Stimulated activated CD4-positive, alpha-beta T cell treated with anti-CD3 and anti-CD28 coated beads, Interleukin-1b, Interleukin-23, amount 100 ng/mL, for 48 hours (primary cell): ENCODE measurements at places on chromosomes 11 and 22.

DNA sequence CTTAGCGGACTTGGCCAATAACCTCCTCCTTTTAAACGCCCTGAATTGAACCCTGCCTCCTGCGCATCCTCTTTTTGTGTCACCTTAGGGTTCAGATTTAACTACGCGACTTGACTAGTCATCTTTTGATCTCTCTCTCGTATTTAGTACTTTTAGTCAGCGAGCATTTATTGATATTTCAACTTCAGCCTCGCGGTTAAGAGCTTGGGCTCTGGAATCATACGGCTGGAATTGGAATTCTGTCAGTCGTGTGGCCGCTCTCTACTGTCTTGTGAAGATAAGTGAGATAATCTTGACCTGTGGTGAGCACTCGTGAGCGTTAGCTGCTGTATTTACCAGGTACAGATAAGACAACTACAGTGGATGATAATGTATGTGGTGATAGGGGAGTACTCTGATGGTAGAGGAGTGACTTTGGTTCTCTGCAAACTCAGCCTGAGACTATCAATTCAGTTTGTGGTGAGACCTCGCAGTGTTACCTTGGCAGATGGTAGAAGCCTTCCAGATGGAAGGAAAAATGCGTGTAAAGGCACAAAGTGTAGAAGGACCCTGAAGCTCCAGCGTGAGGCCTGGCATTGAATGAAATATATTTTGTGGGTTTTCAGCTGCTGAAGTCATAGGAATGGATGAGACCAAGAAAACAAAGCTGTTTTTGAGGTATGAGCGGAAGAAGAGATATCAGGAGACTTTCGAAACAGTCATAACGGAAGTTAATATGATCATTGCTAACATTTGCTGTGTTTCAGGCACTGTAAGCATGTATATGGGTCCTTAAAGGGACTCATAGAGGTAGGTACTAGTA is 682 bp downstream of the ATM start:
- peak; percentile 77 for DNase-seq

- no peak for DNase-seq
These were observed 192.8 kb downstream of the GRIK4 start for GRCh38 chr11:120704256-120704750.

- DNase-seq = no peak
These were observed 17.4 kb upstream of the ARHGAP8 start for GRCh38 chr22:44734801-44735517.

DNA sequence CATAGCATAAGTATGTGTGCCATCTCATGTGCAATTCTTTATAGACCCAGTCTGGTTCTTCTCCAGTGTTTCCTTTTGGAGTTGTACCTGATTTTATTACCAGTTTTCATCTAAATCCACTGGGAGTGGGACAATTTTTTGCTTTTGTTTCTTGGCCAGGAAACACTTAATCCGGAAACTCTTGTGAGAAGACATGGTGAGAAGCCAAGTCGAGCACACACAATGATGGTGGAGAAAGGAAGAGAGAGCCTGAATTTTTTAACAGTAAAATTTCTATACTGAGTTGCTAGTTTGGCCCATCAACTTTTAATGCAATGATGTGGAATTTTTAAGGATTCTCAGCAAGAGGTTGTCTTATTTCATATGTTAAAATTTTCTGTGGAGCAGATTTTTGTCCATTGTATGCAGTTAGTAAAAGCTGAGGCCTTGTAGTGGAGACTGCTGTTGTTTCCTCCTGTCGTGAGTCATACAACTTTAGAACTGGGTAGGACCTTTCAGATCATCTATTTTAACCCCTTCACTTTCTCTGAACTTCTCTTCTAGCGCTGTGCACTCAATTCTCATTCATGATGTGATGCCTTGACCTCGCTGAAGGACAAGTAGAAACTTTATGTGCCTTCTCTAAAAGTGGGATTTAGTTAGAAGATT is 17.1 kb downstream of the FAR1 start:
- no peak for DNase-seq

DNA sequence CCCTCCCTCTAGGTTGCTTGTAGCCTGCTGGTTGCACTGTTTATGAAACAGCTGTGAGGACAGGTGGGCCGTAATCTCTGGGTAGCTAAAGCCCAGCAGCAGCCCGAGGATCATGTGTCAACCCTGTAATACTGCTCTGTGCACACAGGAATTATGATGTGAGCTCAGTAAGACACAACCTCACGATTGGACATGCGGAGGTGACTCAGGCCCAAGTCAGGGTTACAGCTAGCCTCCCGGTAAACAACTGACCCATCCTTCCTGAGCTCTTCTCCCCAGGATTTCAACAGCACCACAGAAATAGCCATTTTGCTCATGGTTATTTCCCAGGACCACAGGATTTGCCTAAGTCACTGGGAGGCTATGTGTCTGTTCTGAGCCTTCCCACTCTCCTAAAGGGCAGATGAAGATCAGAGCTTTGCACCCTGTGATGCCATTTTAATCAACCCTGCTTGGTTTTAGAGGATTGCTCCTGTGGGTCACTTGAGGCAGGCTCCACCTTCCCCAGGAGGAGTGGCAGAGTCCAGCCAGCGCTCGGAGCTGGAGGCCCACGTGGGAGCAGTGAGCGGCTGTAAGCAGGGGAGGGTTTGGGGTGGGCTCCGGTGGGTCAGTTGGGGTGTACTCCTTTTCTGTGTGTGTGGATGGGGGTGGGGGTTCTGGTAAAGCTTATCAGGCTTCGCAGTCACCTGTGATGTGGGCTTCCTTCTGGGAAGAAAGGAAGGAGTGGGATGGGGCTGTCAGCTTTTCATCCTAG is at the start of gene AMPD3:
Gene AMPD3 (plus strand): TSS at position 387 of the 754 bp plus-strand sequence. CDS start 6,256 bp downstream, outside the sequence.
- DNase-seq = peak; percentile 60

DNA sequence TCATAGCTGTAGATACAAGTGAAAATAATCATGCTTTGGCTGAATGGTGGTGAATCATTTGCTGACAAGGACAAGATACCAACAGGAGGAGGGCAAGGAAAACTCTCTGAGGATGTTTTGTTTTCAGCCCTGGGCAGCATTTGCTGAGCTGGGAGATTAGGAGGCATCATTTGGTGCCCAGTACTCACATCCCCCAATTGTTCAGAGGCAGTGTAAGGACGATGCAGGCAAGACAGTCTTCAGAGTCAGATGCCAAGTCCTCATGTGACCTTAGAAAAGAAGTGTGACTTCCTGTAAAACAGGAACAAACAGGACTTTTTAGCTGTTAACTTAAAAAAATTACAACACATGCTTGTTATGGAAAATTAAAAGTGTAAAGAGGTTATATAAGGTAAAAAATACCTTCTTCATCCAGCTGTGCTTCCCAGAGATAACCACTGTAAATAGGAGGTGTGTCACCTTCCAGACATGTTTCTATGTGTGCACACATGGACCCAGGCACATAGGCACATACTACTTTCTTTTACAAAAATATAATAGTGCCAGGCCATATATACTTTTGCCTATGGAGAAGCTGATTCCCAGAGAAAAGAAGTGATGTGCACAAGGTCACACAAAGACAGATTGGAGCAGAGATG is 18.0 kb downstream of the CNTF start:
- no peak for DNase-seq

- DNase-seq = no peak
These were observed 48.4 kb upstream of the POU2AF1 start for GRCh38 chr11:111427471-111427912.

- no peak for DNase-seq
These were observed 60.4 kb downstream of the SFI1 start for GRCh38 chr22:31556627-31557203.
